ENCODE measurements at places on chromosomes 3 and 15.
A peak's percentile ranks its signal among the peaks of the same experiment; 100 is the strongest.

GRCh38 chr3:44962621-44963393 lies 13.2 kb downstream of the ZDHHC3 start:
- DNase-seq: no peak

GRCh38 chr3:123535580-123535979 lies 49.3 kb downstream of the HACD2 start:
- DNase-seq: no peak

DNA sequence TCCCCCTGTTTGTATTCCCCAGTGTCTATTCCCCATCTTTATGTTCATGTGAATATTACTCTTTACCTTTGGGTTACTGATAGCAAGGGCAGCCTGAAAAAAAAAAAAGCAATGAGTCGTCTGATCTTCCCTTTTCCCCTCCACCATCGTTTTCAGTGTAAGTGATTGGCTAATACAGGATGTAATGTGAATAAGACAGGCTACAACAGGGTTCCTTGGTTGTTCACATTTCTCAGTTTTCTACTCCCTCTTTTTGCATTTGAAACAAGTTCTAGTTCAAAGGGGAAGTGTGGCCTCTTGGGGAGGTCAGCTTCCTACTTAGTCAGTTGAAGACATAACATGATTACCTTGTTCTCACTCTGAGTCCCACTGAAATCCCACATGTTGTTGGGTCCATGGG lies 278.0 kb upstream of the TRIM42 start:
- DNase-seq: no peak

DNA sequence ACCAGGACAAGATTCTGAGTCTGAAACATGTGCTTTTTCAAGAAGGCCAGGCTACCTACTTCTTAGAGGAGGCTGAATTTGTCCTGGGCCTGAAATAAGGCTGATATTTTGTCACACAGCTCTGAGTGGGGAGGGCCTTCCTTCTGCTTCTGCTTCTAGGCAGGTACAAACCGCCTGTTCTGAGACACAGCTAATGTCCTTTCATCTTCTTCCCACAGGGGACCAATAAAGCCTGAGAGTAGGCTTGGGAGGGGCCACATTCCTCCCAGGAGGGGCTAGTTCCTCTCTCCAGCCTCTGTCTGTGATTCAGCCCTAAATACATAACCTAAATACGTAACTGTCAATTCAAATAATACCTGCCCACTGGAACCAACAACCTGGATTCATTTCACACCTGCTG lies 34.8 kb downstream of the CRYGS start:
- no peak for DNase-seq

GRCh38 chr15:69303337-69304181 lies 4.8 kb downstream of the PAQR5 start:
- no peak for DNase-seq

DNA sequence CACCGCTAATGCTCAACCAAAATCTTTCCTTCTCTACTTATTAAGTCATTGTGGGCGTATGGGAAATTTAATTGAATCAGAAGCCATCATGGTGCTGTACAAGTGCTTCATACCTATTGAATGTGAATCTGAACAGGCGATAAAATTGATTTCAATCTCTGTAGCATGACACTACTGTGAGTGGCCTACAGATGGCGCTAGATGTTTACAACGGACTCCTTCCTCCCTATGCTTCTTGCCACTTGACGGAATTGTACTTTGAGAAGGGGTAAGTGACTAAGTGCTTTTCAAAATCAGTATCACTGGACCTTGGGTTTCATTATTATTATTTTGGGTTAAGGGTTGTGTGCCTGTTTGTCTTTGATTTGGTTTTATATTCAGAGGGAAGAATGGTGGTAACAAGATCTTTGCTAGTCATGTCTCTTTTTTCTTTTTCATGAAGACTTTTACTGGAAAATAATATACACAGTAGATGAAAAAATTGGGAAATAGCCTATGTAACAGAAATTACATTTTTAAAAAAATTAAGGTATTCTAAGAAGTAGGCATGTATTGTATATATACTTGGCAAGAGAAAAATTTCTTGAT lies 35.4 kb downstream of the ACP3 start:
- peak; percentile 76 for DNase-seq

DNA sequence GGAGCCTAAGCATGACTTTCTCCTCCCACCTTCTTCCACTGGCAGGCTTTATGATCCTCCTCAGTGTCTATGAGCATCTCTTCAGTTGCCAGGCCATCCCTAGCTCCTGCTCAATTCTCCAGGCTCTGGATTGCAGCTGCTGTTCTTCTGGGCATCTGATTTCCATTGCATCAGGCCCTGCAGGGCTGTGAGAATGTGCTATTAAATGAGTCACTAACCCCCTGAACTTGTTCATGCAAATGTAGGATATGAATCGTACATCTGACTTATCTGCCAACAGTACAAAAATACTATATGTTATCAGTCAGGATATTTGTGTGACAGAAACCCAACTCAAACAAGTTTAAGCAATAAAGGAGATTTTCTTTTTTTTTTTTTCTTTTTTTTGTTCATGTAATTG lies 11.9 kb downstream of the GPR176 start:
- DNase-seq: no peak

GRCh38 chr15:83210619-83211018 lies 3.0 kb upstream of the HDGFL3 start:
- DNase-seq: no peak

- DNase-seq: no peak
Measured at GRCh38 chr3:83890763-83891135, 1068.0 kb upstream of the CADM2 start.

DNA sequence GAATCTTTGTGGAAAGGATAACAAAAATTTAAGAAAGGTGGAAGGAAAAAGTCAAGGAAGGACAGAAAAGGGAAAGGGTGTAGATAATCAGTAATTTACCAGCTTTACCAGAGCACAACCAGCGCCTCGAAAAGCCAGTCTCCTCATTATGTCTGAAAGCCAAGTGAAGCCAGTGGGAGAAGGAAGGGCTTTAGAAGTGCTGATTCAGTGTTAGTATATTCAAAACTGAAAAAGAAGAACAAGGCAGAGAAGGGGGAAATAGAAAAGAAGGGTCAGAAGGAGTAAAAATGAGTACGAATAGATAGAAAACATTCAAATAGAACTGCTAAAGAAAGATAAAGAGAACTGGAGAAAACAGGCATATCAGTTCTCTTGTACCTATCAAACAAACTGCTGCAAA lies 4.1 kb downstream of the PBRM1 start:
- DNase-seq: no peak

GRCh38 chr3:113377158-113377557 lies 64.1 kb downstream of the CFAP44 start:
- DNase-seq: no peak

DNA sequence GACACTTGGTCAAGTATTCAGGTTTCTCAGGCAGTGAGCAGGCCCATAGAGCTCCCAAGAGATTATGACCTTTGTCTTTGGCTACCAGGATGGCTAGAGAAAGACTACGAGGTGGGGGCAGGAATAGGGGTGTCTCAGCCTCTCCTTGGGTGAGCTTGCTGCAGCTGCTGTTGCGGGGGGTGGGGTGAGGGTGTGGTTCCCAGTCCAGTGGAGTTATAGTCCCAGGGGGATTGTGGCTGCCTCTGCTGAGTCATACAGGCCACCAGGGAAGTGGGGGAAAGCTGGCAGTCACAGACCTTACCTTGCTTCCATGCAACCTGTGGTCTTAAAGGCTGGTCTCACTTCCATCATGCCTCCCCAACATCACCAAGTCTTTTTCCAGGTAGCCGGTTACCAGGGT lies 31.7 kb downstream of the ATP2C1 start:
- DNase-seq: no peak

DNA sequence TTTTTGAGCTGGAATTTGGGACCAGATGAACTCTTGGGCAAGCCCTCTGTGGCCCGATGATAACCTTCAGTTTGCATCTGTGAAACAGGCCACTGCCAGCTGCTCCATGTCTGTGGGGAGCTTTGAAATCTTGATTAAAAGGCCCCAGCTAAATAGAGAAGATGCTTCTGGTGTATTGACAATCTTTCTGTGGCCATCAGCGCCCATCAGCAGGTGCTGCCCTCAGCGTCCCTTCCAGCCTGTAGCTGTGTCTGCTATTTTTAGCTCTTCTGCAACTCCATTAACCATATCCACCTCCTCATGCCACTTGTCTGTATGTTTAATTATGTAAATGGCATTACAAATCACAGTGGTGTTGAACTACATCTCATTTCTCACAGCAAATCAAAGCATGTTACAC lies 54.0 kb downstream of the CHCHD6 start:
- DNase-seq: no peak

DNA sequence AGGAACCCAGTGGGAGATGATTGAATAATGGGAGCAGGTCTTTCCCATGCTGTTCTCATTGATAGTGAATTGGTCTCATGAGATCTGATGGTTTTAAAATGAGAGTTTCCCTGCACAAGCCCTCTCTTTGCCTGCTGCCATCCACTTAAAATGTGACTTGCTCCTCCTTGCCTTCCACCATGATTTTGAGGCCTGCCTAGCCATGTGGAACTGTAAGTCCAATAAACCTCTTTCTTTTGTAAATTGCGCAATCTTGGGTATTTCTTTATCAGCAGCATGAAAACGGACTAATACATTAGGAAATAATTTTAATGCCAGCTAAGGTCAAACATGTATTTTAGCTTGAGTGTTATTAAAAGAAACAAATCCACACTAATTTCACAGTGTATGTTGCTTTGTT lies 517.6 kb upstream of the ALCAM start:
- DNase-seq: no peak

DNA sequence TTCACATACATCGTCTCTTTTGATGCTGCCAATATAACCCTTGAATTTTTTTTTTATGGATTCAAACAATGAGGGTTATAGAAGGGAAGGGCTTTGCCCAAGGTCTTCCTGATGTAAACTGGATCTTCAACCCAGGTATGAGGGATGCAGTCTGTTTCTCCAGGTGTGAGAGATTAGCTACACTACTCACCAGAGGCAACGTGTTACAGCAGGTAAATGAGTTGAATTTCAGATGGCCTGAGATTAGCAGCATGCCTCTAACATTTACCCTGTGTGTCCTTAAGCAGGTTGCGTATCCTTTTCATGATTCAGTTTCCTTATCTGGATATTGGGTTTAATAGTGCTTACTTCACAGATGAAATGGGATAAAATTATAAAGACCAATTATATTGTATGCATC lies 1.9 kb downstream of the RTP4 start:
- DNase-seq: no peak

- DNase-seq: no peak
Measured at GRCh38 chr3:183527428-183528379, 27.8 kb downstream of the KLHL6 start.

DNA sequence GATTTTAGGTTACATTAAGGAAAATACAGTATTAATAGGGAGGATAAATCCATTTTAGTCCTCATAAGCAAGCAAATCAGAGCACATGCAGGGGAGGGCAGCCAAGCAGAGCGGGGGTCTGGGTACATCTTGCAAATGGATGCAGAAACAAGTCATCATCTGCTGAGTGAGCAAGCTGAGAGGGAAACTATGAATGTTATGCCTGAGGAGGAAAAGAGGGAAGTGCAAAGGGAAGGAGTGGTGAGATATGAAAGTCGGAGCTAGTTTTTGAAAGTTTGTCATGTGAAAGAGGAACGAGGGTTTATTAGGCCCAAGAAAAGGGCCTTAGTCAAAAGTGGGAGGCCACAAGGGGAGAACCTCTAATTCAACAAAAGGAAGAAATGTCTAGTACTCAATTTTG lies 15.4 kb downstream of the PTX3 start:
- DNase-seq: no peak

DNA sequence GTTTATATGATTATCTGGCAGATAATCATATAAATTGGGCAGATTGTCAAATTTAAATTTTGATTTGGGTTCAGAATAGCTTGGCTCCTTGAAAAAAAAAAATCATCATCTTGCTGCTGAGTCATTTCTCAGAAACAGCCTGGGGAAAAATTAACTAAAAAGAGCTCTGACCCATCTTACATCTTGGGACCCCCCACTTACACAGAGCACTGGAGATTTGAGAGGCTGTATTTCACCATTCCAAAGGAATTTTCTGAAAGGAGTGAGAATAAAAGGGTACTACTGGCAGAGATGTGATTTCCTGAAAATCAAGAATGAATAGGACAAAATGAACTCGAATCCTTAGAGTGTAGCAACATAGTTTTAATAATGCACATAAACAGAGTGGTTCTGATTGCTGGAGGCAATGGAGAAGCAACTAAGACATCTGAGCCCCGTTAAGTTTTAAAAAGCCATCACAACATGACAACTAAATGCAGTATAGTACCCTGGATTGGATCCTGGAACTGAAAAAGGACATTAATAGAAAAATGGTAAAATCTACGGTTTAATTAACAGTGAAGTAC lies 97.5 kb downstream of the RFTN1 start:
- no peak for DNase-seq

DNA sequence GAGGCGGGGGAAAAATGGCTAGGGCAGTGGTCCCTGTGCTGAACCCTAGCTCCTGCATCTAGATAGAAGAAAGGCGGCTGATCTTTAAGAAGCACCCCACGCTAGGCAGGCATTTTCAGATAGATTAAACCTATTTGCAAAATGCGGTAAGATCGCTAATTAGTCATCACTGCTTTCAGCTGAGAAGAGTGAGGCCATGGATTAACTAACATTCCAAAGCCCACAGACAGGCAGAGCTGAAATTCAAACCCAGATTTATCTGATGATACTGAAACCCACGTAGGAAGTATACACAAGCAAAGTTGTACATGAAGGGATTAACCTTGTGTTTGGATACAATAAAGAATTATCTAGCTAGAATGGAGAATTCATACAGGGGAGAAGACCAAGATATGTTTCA lies 4.8 kb downstream of the ADPGK start:
- DNase-seq: no peak

DNA sequence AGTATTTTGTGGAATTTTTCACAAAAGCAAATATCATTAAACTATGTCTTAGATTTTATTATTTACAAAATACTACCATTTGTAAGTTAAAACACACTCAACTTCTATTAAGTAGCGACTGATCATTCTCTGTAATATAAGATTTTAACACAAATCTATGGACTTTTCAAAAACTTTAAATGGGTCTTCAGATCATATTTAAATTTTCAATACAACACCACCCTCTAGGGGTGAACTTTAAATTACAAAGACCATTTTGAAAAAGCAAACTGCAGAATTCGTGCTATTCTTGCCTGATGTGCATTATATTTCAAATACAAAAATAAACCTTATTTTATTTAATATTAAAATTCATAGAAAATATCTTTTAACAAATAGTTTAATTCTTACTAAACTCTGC lies 8.2 kb upstream of the VGLL4 start:
- DNase-seq: no peak

- DNase-seq: no peak
Measured at GRCh38 chr3:62624185-62624584, 250.8 kb upstream of the FEZF2 start.

Data from activated T-cell treated with anti-CD3 and anti-CD28 coated beads, Interleukin-2, amount 50 U/mL, for 48 hours (primary cell).